ENCODE measurements at places on chromosomes 12 and 14.

DNA sequence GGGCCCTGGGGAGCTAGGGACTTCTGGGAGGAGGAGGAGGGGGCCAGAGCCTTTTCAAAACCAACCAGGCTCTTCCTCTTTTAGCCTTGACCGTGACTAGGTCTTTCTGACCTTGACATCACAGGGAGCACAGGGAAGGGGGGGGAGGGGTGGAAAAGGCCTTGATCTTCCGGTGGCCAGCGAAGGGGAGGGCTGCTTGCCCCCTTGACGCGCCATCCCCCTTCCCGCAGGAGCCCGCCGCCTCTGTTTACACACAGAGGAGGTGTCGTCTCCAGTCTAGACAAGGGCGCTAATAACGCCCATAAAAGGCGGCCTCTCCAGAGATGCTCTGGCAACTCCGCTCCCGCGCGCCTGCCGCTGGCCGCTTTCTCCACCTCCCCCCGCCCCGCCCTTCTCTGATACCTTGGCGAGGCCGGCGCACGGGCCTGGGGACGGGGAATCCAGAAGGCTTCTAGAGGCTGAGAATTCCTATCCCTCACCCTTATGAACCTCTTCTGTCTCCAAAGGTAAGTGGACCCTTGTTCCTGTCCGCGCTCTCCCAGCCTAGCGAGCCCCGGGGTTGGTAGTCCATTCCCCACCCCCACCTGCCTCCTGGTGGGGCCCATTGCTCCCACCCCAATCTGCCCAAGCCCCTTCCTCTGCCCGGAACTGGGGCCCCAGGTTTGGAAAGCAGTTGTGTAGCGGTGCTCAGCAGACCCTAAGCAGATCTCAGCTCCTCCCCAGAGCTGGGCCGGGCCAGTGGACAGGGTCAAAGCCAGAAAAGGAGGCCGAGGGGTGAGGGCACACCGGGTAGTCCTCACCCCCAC, 4.9 kb upstream of the HOXC12 start:
- no peak for DNase-seq

GRCh38 chr12:57250541-57250940, 446 bp downstream of the STAC3 start:
- no peak for DNase-seq

- DNase-seq, result no peak
These were observed 61.8 kb downstream of the NOC4L start for GRCh38 chr12:132206046-132206434.

DNA sequence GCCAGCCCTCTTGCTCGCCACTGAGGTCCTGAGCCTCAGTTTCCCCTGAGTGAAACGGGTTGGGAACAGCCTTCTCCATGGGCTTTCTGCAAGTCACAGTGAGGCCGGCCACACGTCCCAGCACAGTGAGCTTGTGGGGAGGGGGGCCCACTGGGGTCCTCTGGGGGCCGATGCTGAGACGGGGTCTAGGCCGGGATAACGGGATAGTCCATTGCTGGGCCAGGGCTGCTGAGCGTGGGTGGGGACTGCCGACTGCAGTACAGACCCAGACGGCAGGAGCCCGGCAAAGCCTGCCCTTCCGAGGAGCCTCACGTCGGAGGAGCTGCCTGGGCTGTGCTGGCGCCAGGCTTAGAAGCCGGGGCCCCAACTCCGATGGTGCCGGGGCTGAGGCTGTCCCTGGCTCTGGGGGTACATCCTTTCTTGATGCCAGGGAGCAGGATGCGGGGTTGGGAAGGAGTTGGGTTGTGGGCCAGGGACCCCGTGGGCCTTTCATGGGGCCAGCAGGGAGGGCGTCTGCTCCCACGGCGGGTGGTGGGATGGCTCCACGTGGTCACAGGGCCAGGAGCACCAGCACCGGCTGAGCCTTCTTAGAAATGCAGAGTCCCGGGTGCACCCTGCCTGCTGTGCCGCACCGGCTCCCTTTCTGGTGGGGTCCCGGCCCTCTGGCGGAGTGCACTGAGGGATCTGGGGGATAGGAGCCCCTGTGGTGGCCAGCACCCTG, 24.2 kb downstream of the NOC4L start:
- no peak for DNase-seq

DNA sequence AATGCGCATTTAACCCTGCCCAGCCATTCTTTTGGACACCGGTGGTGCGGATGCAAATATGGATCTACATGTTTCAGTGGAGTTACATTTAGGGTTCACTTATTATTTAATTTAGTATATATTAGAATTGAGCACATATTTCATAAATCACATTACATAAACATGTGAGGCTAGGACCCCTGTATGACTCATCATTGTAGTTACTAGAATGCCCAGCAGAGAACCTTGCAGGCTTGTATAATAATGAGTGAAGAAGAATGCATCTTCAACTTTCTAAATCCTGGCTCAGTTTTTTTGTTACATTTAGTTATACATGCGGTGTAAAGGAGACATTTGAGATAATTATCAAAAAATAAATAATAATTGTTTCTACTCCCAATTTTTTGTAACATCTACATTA, 369.0 kb downstream of the ATP23 start:
- DNase-seq, result no peak

DNA sequence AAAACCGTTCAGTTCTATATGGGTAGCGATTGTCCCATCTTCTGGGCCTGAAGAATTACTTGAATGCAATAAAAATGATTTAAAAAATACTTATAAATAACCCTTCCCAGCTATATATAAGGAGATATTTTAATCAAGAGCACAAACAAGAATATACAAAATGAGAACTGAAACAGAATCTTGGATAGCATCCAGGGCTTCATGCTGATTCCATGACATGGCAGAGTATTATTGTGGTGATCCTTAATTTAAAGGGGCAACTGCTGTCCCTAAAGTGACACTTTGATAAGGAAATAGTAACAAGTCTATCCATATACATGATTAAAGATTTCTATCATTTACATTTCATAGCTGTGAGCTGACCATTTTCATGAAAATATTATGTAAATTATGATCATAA, 18.8 kb downstream of the WBP11 start:
- DNase-seq, result no peak

GRCh38 chr12:130870442-130871285, 1.2 kb upstream of the RAN start:
- peak; percentile 49 for DNase-seq
